Stimulated activated CD4-positive, alpha-beta T cell treated with anti-CD3 and anti-CD28 coated beads, TNF-alpha, amount 100 ng/mL, for 24 hours (primary cell): ENCODE measurements at places on chromosomes 3 and 15.

DNA sequence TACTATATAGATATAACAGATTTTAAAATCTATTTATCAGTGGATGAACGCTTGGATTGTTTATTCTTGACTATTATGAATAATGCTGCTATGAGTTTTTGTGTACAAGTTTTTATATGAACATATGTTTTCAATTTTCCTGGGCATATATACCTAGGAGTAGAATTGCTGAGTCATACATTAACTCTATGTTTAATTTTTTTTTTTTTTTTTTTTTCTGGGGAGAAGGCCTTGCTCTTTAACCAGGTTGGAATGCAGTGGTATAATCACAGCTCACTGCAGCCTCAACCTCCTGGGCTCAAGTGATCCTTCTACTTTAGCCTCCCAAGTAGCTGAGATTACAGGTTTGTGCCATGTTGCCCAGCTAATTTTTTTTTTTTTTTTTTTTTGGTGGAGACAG is 9.1 kb downstream of the CIDEC start:
- no peak for DNase-seq

DNA sequence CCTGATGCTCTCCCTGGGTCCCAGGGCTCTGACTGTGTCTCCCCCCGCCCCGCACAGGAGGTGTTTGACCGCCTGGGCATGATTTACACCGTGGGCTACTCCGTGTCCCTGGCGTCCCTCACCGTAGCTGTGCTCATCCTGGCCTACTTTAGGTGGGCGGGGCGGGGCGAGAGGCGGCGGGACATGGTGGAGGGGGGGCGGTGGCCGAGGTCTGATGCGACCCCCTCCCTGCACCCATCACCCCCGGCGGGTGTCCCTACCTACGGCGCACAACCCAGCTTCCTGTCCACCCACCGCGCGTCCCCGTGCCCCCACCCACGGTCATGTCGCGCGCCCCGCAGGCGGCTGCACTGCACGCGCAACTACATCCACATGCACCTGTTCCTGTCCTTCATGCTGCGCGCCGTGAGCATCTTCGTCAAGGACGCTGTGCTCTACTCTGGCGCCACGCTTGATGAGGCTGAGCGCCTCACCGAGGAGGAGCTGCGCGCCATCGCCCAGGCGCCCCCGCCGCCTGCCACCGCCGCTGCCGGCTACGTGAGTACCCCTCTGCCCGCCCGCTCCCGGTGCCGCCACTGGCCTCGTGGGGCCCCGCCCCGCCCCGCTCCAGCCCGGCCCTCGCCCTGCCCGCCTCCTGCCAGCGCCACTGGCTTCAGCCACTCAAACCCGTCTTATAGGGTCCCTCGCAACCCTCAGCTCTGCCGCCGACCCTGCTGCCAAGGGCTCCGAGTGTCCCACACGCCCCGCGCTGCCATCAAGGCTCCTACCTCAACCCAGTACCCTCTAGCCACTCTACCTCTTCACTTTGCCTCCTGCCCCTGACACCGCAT is 21.0 kb downstream of the PTH1R start:
- DNase-seq: no peak

DNA sequence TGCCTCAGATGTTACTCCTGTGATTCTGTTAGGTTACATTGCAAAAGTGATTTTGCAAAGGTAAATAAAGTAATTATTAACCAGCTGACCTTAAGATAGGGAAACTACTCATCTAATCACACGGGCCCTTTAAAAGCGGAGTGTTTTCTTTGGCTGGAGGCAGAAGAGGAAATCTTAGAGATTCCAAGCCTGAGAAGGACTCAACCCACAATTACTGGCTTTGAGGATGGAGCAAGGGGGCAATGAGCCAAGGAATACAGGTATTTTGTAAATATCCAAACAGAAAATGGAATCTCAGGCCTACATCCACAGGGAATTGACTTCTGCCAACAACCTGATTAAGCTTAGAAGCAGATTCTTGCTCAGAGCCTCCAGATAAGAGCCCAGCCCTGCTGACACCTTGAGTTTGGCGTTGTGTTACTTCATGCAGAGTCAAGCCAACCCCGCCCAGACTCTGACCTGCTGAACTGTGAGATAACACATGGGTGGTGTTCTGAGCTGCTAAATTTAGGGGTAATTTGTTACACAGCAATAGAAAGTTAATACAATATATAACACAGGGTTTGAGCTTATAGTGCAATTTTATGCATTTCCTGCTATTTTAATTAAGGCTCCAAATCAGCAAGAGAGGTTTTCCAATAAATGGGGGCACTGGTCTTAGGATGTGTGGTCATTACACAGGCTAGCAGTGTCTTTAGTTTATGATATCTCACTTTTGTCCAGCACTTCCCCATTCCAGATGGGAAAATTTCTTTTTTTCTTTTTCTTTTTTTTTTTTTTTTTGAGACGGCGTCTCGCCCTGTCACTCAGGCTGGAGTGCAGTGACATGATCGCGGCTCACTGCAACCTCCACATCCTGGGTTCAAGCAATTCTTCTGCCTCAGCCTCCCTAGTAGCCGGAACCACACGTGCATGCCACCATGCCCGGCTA is 19.5 kb downstream of the NFKBIZ start:
- no peak for DNase-seq

GRCh38 chr3:128681369-128681829 is 30.8 kb upstream of the RPN1 start:
- DNase-seq: no peak

DNA sequence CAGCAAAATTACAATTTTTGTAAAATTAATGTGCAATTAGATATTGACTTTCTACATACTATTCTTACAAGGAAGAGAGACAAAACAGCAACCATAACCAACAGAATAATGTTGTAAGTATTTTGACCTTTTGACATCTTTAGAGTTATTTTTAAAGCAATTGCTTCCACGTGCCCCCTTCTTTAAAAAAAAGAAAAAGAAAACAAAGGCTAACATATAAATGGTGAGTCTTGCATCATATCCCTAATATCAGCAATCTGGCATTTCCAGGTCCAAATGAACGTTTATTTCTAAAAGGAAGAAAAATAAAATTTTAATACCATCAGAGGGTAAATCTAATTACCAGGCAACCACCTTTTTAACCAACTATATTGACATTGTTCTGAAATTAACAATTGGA is 19.3 kb upstream of the STRIT1 start:
- no peak for DNase-seq
